Stimulated activated memory B cell treated with anti-CD40 and anti-IgM and Interleukin-4, amounts not matched to agents 10 μg/mL and 1 μg/mL and 100 μg/mL, for 72 hours (primary cell): ENCODE measurements at places on chromosomes 4 and X.
A peak's percentile ranks its signal among the peaks of the same experiment; 100 is the strongest.

DNA sequence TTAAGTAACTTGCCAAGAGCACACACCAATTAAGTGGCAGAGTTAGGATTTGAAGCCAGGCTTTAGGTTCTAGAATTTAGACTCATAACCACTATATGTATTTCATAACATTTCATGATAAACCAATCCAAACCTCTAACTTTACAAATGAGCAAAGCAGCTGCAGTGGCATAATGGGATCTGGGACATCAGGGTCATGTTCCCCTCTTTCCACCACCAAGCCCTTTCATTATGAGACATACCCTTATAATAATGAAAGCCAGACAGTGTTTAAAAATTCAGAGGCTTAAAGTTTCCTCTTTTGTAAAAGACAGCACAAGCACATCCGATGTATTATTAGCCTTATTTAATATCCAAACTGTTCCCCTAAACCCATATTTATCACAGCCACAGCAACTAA, 28.3 kb upstream of the AMELX start:
- ATAC-seq = no peak

- ATAC-seq = no peak
Observed at GRCh38 chr4:51918251-51918650, 75.3 kb downstream of the DCUN1D4 start.

GRCh38 chr4:27094783-27095182, 234.1 kb downstream of the STIM2 start:
- ATAC-seq = no peak

DNA sequence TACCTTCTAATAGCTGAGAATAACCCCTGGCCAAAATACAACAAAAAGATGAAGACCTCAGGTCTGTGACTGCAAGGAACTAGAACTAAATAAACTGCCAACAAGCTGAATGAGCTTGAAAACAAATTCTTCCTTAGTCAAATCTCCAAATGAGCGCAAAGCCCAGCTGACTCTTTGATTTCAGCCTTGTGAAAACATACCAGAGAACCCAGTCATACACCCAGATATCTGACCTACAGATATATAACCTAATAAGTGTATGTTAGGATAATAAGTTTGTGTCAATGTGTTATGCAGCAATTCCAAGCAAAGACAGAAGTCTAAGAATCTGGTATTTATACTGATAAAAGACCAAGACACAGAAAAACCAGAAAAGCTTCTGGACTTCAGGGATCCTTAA, 38.0 kb upstream of the ADGRL3 start:
- ATAC-seq = no peak

GRCh38 chr4:38560340-38560739, 103.7 kb upstream of the KLF3 start:
- no peak for ATAC-seq

DNA sequence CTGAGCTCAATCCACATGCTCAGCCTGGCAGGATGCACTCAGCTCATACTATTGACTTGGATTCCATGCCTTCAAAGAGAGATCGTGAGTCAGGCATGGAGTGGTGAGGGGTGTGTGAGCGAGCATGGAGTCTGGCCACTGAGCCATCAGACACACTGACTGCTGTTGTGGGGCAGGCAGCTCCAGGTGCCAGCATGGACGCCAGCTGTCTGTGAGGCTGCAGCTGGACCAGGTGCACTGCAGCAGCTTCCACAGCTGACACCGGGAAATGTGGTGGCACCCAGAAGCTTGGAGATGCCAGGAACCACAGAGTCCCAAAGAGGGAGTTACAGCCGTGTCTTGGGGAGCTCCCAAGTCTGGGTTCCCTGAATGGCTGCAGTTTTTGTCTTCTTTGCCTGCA, 1026.4 kb upstream of the ADGRL3 start:
- ATAC-seq = no peak

DNA sequence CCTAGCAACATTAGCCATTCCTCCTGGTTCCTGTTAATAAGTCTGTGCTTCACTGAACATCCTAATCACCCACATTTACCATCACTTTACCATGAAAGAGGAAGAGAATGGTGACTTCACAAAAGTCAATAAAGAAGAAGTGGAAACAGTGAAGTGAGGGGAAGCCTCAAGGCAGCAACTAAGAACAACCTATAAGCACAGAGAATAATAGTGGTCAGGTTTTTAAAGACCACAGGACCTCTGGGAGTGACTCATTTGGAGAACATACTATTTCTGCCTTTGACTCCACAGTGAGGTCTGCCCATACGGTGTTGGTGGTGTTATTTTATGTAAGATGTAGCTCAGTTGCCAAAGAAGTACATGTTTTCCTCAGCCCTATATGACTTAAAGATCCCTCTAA, 86.0 kb upstream of the TET2 start:
- ATAC-seq = peak; percentile 95
